ENCODE measurements at places on chromosomes 5 and 9.

GRCh38 chr5:68886814-68887213, 207.0 kb upstream of the SLC30A5 start:
- DNase-seq: no peak

DNA sequence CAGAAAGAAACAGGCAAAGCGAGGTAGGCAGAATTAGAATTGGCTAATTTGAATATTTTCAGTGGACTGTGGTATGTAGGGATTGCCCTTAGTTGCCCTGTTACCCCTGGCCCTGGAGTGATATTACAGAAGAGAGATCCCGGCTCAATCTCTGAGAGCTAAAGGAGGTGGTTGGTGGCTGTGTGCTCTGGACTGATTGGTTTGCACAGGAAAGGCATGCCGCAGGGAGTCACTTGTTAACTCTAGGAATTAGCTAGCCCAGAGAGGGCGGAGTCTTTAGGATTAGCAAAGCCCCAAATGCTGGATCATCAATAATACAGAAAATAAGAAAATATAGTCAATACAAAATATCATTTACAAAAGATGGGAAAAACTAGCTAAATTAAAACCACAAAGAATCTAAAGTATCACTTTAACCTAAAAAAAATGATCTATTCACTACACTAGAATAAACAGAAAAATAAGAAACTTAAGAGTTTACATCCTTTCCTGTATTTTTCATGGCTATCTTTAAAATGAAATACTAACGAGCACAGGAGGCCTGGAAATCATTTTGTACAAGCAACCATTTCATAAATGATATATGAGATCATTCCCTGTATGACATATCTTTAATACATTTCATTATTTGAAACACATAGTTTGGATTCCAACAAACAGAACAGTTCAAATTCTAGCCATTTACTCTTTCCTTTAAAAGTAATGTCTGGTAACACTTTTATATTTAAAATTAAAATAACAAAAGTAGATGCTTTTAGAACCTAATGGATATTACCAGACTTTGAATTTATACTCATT, 71.1 kb downstream of the GNAQ start:
- DNase-seq: no peak

DNA sequence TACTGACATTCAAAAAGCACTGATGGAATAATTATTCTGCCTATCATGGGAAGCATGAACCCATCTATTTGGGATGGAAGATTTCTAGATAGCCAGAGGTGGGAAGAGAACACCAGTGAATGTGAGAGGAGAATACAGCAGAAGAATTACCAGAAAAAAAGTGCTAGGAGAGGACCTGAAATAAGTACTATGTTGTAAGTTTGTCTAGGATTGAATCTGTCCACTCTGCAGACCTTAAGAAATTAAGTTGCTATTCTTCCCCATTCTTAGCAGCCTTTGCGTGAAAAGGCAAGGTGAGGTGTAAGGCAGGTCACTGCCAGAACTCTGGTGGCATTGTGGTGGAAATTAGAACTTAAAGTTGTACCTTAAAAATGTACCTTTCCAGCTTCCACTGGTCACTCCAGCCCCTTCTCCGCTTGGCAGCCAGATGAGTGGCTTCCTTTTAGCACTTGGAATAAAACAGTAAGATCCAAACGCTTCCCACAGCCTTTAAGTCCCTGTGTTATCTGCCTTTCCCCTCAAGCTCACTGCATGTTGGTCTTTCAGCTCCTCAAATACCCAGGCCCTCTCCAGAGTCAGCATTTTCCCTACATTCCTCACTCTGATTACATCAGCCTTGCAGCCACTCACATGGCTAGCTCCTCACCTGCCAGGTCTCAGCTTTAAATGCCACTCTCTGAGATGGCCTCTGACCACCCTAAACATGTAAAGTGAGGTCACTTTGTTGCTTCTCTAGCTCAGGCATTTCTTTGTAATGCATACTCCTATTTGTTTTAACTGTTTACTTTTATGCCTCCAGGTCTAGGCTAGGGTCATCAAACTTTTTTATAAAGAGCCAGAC, 253.0 kb downstream of the EPB41L4A start:
- no peak for DNase-seq

DNA sequence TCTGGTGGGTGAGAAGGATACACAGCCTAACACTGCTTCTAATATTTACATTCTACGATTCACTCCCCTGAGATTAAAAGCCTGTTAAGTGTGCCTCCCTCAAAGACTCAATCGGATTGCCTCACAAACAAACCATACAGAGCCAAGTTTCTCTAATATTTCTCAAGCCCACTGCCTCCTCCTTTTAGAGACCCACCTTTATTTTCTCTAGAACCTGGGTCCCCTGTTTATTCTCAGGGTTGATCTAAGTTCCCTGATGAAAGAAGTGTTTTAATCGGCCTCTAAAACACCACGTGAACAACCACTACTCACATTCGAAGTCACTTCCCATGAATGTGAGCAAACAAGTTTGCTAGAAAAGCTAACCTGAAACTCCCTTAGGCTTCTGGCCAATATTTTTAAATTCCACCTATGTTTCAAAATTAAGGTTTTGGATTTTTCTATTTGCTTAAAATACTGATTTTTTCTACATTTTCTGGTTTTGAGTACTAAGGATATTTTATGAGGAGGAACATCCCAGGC, 76.5 kb downstream of the GLIS3 start:
- DNase-seq: no peak

DNA sequence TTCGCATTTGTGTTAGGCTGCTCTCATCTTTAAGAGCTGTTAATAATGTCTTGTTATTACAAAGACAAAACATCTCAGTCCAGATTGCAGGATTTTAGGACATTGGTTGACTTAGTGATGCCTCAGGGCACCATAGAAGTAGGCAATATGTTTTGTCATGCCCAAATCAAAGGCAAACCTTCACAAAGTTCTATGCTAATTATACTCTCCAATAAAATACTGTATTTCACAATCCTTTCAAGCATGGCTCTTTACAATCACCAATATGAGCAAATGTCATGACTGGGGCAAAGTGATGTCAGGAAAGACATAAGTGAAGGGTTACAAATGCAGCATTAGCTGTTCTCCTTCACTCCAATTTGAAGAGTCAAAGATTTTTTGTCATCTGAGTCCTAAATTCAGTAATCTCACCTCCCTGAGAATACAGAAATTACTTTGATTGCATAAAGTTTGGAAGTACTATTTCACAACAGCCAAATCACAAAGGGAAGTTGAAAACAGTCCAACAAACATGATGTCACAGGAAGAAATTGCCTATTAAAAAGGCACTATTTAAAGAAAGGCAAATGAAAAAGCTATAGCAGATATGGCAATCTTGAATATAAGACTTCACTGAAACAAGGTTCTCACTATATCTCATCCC, 303.2 kb downstream of the PRR16 start:
- DNase-seq: peak; percentile 68

DNA sequence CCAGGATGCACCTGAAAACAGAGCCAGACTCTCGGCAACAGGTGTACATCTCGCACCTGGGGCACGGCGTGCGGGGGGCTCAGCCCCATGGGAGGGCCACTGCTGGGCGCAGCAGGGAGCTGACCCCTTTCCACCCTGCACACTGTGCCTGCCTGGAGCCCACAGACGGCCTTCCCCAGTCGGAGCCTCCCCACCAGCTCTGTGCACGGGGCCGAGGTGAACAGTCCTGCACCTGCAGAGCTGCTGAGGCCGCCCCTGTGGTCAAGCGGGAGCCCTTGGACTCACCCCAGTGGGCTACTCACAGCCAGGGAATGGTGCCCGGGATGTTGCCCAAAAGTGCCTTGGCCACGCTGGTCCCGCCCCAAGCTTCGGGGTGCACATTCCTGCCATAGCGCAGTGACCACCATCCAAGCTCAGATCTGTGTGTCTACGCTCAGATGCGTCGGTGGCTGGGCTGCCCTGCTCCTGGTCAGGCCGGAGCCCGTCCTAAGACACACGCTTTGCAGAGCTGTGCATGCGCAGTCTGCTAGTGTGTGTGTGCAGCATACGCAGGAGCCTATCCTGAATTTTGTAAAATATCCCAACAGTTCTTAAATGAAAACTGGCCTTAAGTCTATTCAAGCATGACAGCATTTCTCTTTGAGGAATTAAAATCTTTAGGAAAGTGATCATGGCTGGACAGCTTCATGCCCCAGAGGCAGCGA, 8.4 kb upstream of the EXOC3 start:
- DNase-seq: no peak

- DNase-seq: no peak
These were observed 43.9 kb downstream of the USP20 start for GRCh38 chr9:129879103-129879699.

- DNase-seq: no peak
These were observed 311.9 kb downstream of the MAN2A1 start for GRCh38 chr5:110001648-110002047.

- peak; percentile 30 for DNase-seq
These were observed 1242.3 kb upstream of the WWC1 start for GRCh38 chr5:167049043-167049663.

GRCh38 chr9:95971815-95972214, 96.3 kb downstream of the ERCC6L2 start:
- no peak for DNase-seq
